ENCODE measurements at places on chromosomes 6 and 20.

- no peak for DNase-seq
Observed at GRCh38 chr6:146770965-146771735, 172.4 kb downstream of the ADGB start.

DNA sequence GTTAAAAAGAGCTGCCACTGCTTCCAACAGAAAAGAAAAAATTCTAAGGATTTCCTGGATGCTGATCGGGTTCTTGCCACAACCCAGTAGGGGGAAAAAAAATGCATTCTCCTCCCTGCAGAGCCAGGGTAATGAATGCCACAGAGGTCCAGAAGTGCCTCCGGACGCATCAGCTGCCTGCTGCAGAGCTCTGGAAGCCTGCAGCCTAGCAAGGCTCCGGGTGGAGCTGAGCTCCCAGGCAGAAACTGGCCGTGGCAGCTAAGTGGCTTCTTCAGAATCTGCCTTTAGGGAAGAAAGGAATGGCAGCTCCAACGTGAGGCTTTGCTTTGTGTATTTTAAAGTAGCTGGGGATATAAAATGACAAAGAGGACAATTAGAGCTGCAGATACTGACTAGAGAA, 155.0 kb downstream of the CFAP61 start:
- DNase-seq, result no peak

- DNase-seq, result no peak
Observed at GRCh38 chr6:149567945-149568585, 1.9 kb downstream of the GINM1 start.

DNA sequence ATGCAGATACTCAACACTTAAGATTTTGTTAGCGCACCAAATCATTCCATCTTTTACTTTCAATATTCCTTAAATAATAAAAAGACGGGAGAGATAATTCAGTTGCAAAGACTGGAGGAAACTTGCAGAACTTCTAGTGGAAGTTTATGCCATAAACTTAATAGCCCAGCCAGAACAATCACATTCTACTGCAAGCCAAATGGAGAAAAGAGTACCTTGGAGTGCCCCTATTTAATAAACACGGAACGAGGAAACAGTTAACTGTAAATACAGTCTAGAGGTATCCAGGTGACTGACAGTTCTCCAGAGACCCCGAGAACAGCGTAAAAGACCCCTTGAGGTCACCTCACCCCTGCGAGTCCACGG, 635 bp downstream of the SLC35B3 start:
- DNase-seq, result no peak
